ENCODE measurements at places on chromosomes 5 and 9. TPM values are rescaled to one million over a fixed set of nuclear protein-coding genes. Genes with fewer than 3 reads are reported as not detected.

DNA sequence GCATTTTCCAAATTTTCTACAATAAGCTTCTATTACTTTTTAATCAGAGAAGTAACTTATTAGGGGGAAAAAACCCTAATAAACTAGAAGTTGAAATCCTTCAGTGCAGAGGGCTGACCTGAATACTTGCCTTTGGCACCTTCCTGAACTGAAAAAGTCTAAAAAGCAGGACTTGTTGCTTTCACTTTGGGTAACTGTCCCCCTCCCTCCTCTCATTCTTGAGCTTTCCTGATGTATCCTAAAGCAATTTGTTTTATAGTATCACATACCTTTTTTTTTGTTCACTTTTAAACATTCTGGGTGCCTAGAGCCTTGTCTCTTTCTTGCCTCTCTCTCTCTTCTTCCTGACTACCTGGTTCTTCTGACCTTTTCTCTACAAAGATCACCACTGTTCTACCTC is 64.0 kb upstream of the ERBIN start:
- no peak for DNase-seq

DNA sequence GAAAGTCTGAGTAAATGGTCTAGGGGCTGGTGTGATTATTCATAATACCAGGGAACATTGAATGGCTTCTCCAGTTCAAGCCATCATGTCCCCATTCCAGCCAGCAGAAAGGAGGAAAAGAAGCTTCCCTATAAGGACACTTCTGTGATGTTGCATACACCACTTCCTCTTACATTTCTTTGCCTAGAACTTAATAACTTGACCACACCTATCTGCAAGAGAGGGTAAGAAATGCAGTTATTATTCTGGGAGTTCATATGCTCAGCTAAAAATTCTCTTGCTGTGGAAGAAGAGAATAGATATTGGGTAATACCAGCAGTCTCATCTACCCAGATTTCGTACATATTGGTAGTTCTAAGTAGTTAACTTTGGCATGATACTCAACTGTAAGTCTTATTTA is 166.1 kb downstream of the SLC28A3 start:
- DNase-seq, result peak; percentile 58

GRCh38 chr9:8036914-8037524 is 237.4 kb upstream of the DMAC1 start:
- no peak for DNase-seq

DNA sequence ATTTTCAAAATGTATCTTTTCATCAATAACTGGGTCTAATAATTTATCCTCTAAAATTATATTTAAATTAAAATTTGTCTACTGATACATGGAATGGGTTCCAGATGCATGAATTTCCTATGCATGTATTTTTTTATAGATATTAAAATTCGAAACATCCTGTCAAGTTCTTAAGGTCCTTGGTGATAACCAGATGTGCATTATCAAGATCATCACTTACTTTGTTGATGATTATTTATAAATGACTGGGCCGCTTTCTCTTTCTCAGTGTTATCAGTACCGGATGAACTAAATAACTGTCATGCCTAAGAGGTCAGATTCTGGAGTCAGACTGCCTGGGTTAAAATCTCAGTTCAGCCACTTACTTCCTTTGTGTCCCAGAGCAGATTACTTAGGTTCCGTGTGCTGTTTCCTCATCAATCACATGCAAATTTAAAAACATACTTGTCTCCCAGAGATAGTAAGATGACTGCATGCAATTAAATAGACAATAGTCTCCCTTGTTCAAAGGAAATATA is 124.3 kb downstream of the TEX10 start:
- DNase-seq, result no peak

DNA sequence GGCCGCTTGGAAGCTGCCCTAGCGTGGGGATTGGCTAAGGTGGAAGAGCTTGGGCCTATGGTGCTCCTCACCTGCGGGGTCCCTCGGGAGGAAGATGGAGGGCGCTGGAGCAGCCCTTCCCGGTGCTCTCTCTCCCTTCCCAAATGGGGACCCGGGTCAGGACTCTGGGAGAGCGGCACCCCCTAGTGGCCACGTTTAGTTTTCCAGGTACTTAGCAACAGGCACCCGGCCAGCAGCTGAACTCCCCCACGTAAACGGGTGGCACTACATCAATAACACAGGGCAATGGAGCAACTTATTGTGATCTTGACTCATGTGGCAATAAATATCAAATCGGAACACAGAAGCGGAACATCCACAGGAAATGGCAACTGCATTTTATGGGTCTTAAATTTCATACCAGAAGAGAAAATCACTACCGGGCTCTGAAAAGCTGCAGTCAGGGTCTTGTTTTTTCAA is 316.6 kb downstream of the AGTPBP1 start:
- DNase-seq, result peak; percentile 32

DNA sequence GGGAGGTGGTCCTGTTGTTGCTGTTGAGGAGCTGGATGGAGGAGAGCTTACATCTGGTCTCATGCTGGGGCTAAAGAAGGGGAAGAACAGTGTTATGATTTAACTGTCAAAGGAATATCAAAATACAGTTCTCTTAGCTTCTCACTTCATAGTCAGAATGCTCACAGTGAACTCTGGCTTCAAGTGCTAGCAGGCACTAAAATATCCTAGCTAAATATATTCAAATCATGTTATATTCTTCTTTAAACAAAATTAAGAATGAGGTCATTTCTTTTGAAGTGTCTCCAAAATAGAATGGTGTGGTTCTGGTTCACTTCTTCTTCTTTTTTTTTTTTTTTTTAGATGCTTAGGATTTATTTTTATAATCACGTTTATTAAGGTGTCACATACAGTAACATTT is 89.4 kb downstream of the NR3C1 start:
- DNase-seq, result no peak

GRCh38 chr9:81855538-81855937 is 72.7 kb upstream of the SPATA31D4 start:
- DNase-seq, result no peak

- no peak for DNase-seq
Observed at GRCh38 chr5:178279026-178279722, 46.6 kb upstream of the PHYKPL start.

DNA sequence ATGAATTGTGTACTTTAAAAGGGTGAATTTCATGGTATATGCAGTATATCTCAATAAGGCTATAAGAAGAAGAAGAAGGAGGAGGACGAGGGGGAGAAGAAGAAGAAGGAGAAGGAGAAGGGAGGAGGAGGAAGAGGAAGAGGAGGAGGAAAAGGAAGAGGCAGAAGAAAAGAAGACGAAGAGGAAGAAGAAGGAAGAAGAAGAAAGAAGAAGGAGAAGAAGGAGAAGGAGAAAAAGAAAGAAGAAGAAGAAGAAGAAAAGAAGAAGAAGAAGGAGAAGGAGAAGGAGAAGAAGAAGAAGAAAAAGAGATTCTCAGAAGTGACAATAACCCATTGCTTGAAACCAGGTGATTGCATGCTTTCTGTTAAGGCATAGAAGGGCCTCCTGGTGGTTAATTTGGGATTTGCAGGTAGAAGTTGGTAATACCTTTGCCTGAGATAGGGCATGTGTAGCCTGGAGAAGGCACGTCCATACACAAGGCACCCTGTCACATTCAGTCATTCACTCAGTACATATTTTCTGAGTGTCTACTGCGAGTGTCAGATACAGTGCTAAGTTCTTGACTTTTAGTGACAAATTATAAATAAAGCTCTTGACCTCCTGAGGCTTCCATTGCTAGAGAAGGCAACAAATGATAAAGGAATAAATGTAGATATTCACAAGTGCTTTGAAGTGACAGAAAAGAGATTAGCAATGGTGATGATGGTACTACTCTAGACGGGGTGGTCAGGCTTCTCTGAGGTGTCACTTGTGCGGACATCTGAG is 231.3 kb downstream of the NPR3 start:
- no peak for DNase-seq

- no peak for DNase-seq
Observed at GRCh38 chr9:38108326-38108725, 39.3 kb upstream of the SHB start.

- DNase-seq, result no peak
Observed at GRCh38 chr9:116166713-116167112, 13.1 kb downstream of the PAPPA start.

DNA sequence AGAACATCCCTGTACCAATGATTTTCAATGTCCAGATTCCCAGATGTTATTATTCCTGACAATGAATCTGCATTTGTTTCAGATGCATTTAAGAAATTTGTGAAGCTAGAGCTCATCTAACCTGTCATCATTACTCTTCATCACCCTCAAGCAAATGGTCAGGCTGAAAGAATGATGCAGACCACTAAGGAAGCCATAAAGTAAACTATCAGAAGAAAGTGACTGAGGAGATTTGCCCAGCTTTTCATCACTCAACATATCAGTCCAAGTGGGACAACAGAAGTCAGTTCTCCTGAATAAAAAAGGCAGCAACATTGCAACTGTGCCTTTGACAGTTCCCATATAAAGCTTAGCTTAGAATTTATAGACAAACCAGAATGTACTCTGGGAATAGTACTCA is 419.9 kb downstream of the PDE4D start:
- no peak for DNase-seq

PCDHB11 gene
- not detected for polyA plus RNA-seq
